ENCODE measurements at places on chromosomes 7 and 10. TPM values are rescaled to one million over a fixed set of nuclear protein-coding genes. Genes with fewer than 3 reads are reported as not detected.

Gene PNLIPRP1
- not detected for total RNA-seq

DNA sequence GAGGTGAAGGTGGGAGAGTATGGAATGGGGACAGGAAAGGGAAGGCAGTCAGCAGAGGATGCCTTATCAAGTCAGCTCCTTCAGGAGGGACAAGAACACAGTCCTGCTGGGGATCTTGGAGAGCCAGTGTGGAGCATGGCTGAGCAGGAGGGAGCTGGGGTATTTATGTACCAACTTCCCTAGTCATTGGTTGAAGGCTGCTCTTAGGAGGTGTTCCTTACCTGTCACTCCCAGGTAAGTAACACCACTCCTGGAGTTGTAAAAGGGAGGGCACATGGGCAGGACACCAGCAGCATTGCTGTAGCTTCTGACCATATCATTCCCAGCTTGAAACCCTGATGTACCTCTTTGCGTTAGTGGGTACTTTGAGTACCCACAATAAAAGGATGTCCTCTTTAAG, 29.8 kb downstream of the SLC29A3 start:
- H3K4me3 ChIP-seq = no peak overlapping the region
- no peak for DNase-seq
- H3K27me3 ChIP-seq = no peaks in the 10 kb centered on the region

DNA sequence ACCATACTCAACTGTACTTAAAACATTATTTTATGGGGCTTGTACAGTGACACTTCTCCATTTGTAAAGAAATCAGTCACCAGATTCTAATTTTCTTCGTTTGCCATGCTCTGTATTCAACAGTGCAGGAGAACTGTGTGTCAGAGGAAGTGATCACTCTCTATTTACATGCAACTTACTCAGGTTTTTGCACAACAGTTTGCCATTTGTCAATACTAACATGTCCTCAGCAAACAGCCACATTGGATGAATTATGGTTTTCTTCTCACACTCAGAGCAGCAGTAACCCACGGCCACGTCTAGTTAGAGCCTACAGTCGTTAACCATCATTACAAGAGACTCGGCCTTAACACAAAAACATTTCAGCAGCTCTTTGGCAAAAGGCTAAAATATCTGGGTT, 69.2 kb upstream of the SP4 start:
- H3K36me3 ChIP-seq = no peaks in the 10 kb centered on the region
- H3K27me3 ChIP-seq = no peaks in the 10 kb centered on the region
- no peak for DNase-seq
- no peak overlapping the region for H3K4me3 ChIP-seq

- H3K4me1 ChIP-seq = no peaks in the 10 kb centered on the region
- DNase-seq = no peak
- H3K27ac ChIP-seq = no peak overlapping the region
- no peaks in the 10 kb centered on the region for H3K36me3 ChIP-seq
- H3K4me3 ChIP-seq = no peak overlapping the region
- no peaks in the 10 kb centered on the region for H3K27me3 ChIP-seq
Observed at GRCh38 chr10:107481224-107481623, 316.7 kb upstream of the SORCS1 start.

- no peaks in the 10 kb centered on the region for H3K27me3 ChIP-seq
- no peak for DNase-seq
- peaks cover 30% of the 10 kb centered on the region for H3K36me3 ChIP-seq
- H3K4me3 ChIP-seq = no peak overlapping the region
- H3K27ac ChIP-seq = no peak overlapping the region
- peaks cover 10% of the 10 kb centered on the region for H3K4me1 ChIP-seq
Observed at GRCh38 chr10:70822076-70822820, 6.5 kb downstream of the SGPL1 start.

GRCh38 chr10:115129752-115130151, 36.6 kb downstream of the ATRNL1 start:
- no peak for DNase-seq
- H3K27me3 ChIP-seq = no peaks in the 10 kb centered on the region
- no peak overlapping the region for H3K4me3 ChIP-seq
- H3K36me3 ChIP-seq = no peaks in the 10 kb centered on the region
- no peak overlapping the region for H3K27ac ChIP-seq

GRCh38 chr7:7103343-7104313, 78.7 kb upstream of the C1GALT1 start:
- H3K4me3 ChIP-seq = no peak overlapping the region
- no peaks in the 10 kb centered on the region for H3K27me3 ChIP-seq
- H3K27ac ChIP-seq = no peak overlapping the region
- DNase-seq = no peak
- H3K4me1 ChIP-seq = peaks cover 30% of the 10 kb centered on the region

DNA sequence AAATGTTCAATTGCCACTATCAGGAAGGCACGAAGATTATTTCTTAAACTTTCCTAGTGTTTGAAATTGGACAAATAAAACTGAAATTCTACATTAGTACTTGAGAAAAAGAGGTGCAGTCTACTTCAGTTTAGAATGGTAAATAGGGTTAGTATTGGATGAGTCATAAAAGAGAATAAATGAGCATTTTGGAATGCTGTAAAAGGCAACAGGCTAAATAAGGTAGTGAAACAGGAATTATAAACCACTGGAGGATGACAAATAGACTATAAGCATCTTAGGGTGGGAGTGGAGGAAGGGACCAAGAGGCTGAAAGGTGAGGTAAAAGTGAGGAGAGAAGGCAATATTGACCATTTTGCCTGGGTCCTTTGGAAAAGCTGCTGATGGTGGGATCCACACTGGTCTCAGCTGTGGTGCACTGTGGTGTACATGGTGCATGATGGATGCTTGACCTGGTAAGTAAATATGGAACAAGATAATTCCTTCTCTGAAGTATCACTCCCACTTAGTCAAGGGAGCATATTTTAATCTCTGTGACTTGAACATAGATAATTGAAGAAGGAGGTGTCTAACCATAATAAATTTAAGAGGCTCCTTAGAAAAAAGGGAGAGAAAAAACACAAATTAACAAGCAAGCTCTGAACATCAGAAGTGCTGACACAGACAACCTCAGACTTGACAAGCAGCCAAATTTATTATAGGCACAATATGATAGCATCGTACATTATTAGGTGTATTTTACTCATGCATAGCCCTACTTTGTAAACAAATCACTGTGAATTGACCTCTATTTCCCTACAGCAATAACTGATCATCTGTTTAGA, 76.4 kb upstream of the SCIN start:
- no peak for DNase-seq
- H3K27ac ChIP-seq = no peak overlapping the region
- no peak overlapping the region for H3K4me3 ChIP-seq
- no peaks in the 10 kb centered on the region for H3K4me1 ChIP-seq

GRCh38 chr7:95865716-95866371, 93.5 kb downstream of the DYNC1I1 start:
- H3K4me1 ChIP-seq = no peaks in the 10 kb centered on the region
- H3K36me3 ChIP-seq = no peaks in the 10 kb centered on the region
- no peaks in the 10 kb centered on the region for H3K27me3 ChIP-seq
- DNase-seq = no peak
